Stimulated activated CD4-positive, alpha-beta T cell treated with anti-CD3 and anti-CD28 coated beads, Interleukin-4, amount 100 ng/mL, for 4 hours (primary cell): ENCODE measurements at places on chromosomes 3 and 15.

DNA sequence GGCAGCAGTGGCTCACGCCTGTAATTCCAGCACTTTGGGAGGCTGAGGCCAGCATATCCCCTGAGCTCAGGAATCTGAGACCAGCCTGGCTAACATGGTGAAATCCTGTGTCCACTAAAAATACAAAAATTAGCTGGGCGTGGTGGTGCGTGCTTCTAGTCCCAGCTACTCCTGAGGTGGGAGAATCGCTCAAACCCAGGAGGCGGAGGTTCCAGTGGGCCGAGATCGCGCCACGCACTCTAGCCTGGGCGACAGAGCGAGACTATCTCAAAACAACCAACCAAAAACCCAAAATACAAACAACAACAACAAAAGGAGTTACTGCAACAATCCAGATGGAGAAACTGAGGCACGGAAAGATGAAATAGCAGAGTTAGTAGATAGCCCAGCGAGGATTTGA, 35.4 kb downstream of the SAXO2 start:
- DNase-seq: no peak

DNA sequence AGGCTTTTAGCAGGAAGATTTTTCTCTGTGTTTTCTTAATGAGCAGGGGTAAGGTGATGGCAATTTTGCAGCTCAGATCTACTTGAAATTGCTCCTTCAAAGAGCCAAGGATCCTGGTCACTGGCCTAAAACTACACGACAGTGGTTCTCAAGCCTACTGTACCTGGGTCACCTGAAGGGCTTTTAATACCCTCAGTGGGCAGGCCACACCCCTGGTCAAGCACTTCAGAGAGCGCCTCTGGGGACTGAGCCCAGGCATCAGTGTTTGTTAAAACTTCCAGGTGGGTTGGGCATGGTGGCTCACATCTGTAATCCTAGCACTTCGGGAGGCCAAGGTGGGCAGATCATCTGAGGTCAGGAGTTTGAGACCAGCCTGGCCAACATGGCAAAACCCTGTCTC, 158.4 kb downstream of the FAM43A start:
- DNase-seq: no peak

DNA sequence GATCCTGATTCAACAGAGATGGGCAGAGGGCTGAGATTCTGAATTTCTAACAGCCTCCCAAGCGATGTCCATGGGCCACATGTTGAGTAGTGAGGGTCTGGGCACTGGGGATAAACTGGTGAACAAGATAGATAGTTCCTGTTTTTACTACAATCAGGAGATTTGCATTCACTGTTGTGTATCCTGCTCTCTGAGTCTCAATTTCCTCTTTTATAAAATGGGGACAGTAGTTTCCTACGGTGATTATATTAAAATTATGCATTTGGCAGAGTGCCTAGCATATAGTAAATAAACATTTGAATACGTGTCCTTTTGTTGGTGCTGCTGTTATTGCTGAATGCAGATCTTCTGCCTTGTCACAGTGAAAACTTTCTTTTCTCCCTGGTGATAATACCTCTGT, 102.5 kb downstream of the MYH15 start:
- DNase-seq: no peak

GRCh38 chr3:67458896-67459530, 195.4 kb downstream of the SUCLG2 start:
- DNase-seq: no peak

DNA sequence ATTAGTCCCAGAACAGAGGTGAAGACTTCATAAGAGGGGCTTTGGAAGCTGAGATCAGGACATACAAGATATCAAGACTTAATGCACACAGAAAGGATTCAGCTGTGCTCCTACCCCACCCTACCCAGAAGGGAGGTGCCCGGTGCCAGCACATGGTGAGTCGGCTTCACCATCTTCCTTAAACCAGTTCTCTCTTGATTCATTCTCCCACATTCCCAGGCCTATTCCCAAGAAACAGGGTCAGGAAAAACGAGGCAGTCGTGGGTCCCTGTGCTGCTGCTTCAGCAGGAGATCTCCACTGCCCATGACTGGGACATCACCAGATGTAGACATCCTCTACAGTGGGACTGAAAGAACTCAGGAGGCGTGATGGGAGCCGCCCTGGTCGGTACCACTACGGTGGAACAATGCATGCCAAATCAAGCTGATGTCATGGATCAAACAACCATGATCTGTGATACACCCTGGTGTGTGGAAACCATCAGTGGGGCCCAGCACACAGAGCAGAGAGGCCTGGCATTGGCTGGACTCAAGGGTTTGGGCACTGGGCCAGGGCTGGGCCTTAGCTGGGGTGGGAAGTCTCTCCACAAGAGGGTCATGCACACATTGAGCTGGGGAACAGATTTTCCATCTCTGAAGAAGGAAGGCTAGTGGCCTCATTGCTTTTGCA, 41.9 kb downstream of the CCDC12 start:
- no peak for DNase-seq

GRCh38 chr3:155859859-155860258, 5.6 kb upstream of the SLC33A1 start:
- DNase-seq: no peak

DNA sequence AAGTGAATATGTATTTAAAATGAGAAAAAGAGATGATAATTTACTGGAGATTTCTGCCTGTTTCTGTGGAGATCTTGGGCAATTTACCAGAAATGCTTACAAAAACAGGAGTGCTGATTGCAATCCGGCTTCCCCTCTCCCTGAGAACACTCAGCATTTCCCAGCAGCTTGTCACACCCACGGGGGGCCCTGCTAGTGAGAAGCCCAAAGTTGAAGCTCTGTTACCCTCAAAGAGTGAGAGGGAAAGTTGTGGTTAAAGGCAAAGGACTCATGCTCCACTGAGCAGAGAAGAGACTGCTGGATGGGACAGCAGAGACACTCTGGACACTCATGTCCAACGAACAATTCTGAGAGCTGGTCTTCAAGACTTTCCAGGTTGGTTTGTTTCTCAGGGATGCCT, 2.9 kb downstream of the MCTP2 start:
- DNase-seq: peak; percentile 8

GRCh38 chr3:31288641-31289100, 244.1 kb upstream of the STT3B start:
- DNase-seq: peak; percentile 10

- DNase-seq: no peak
Measured at GRCh38 chr3:131543714-131544113, 40.9 kb upstream of the MRPL3 start.

- DNase-seq: no peak
Measured at GRCh38 chr15:62569460-62570404, 404.6 kb upstream of the C2CD4B start.

DNA sequence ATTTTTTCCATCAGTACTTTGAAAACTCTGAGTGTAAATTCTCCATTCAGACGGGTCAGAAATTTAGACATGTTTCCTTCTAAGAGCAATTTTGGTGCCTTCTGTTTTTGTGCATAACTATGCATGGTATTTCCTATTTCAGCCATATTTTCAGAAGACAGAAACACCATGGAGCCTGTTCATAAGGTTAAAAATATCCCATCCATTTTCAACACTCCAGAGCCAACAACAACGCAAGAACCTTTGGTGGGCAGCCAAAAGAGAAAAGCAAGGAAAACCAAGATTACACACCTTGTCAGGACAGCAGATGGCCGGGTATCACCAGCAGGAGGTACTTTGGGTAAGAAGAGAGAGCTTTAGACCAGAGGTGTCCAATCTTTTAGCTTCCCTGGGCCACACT, 275.6 kb downstream of the BBX start:
- DNase-seq: no peak

GRCh38 chr15:67106764-67107013, 41.3 kb downstream of the SMAD3 start:
- DNase-seq: no peak

GRCh38 chr15:52068004-52068615, 44.5 kb downstream of the BCL2L10 start:
- DNase-seq: no peak

DNA sequence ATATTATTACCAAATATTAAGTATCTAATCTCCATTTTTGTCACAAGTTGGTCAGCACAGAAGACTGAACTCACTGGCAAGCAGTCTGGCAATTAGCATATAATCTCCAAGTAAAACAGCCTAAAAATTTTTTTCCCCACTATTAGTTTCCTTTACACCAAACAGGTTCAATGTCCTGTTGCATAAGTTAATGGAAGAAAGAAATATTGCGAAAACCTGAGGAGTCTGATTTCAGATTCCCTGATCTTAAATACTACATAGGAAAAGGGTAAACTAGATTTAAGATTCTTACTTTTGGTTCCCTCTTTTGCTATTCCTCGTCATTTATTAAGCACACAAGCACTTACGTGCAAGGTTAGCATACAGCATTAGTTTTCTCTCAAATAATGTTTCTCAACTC, 133.2 kb upstream of the PLXND1 start:
- no peak for DNase-seq

- no peak for DNase-seq
Measured at GRCh38 chr3:189978753-189979152, 141.9 kb downstream of the P3H2 start.

DNA sequence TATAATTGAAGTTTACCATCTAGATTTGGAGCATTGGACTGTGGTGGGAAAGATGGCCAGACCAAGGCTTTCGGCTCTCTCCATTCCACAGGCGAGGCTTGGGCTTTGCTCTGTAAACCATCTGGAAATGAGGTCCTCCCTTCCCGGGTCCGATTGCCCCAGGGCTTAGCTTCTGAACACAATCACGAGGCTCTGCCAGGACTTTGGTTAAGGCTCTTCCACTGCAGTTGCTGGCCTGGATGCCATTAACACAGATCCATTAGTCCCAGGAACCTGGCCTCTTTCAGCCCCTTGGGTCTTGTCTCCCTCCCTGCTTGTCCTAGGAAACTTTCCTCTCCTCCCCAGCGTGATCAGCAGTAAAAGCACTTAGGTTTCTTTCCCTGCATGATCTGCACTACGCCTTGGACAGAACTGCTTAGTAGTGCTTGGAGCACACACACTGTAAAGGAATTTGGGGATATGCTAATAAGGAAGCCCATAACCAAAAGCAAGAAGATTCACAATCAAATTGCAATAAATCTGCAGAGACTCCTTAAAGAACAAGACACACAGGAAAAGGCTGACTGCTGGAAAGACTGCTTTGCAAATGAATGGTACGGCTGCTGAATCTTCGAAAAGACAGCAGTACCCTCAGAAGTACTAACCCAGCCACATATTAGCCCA, 154.3 kb downstream of the ECT2 start:
- no peak for DNase-seq

- no peak for DNase-seq
Measured at GRCh38 chr3:166527325-166527724, 690.1 kb upstream of the BCHE start.

DNA sequence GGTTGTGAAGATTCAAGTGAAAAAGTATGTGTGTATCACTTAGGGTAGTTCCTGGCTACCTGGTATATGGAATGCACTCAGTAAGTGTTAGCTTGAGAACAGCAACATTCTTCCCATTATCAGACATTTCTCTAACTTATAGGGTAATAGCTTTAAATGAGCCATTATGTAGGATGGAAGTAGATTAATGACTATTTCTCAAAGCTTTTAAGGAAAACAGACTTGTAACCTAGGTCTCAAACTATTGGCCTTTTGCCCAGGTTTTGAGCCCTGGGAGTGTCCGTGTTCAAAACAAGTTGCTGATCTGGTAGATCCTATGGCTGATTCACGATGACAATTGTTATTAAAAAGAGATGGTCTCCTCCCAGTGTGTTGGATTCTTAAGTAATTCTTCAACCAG, 129.1 kb upstream of the UMPS start:
- no peak for DNase-seq

GRCh38 chr3:12155828-12156227, 2.9 kb downstream of the TIMP4 start:
- no peak for DNase-seq

DNA sequence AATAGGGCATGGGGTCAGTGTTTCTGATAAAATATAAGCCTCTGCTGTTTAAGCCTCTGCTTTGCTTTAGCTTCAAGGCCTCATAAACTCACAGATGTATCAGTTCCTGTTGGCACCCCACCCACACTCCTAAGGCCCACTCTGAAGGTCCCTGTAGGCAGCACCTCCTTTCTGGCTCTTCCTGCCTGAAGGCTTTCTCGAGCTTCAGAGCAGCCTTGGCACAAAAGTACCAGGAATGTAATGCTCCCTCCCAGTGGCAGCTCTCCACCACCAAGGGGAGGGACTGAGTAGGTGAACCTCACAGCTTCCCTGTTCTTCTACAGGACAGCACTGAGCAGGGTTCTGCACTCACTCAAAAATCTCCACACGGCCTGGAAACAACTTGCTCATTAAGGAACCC, 102.2 kb downstream of the ABHD5 start:
- no peak for DNase-seq

- no peak for DNase-seq
Measured at GRCh38 chr15:67290319-67290718, 35.7 kb downstream of the IQCH start.

DNA sequence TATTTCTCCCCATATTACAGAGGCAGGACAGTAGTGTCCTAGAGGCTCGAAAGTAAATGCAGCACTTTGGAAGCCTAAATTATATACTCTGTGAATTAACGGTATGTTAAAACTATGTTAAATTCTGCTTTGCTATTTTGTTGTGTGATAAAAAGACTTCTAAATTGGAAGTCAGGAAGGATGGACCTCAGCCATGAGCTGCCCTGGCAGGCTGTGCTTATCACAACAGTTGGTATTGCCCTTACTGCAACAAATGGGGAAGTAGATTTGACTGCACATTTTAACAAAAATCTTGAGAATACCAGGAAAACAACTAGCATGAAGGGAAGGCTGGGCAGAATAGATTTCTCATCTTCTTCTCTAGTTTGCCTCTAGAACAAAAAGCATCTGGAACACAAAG, 706.6 kb downstream of the SI start:
- DNase-seq: no peak

GRCh38 chr15:60594071-60594470, 115.1 kb upstream of the ICE2 start:
- no peak for DNase-seq

- no peak for DNase-seq
Measured at GRCh38 chr3:102353805-102354204, 81.0 kb upstream of the ZPLD1 start.

DNA sequence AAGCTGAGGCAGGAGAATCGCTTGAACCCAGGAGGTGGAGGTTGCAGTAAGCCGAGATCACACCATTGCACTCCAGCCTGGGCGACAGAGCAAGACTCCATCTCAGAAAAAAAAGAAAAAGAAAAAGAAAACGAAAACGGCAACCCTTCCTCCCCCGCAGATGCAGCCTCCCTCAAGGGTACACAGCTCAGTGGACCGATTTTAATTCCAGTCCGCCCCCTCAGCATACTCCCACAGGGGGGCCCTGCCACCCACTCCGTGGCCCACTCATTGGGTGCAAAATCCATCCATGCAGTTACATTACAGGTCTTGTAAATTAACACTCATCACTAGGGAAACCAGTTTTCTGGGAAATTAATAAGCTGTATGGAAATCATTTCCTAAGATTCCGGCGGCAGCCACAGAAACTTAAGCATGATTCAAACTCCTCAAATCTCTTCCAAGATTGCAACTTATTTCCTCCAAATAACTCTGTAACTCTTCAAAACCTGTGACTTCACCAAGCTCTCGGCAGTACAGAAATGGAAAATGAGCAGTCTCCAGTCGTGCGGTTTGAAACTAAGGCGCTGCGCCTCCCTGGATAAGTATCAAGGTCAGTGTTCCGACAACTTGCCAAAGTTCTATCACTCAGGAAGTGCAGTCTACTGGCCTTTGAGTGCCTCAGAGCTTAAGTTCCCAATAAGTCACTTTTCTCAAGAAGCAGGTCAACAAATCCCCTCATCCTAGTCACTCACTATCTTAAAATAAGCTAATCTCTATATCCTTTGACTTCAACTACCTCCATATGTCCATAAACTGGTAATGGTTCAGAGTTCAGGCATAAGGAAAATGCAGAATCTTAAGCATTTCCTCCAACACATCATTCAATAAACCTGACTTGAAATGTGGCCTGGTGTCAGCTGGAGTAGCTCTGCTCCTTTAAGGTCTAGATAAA, 24.7 kb upstream of the KLHL6 start:
- no peak for DNase-seq
